ENCODE measurements at places on chromosomes 1 and 21. TPM values are rescaled to one million over a fixed set of nuclear protein-coding genes. Genes with fewer than 3 reads are reported as not detected.

KCNH1 gene
- total RNA-seq = not detected

SLC44A5 gene
- total RNA-seq = not detected

VSIG8 gene
- not detected for total RNA-seq

CHODL gene
- total RNA-seq = not detected

RPE65 gene
- not detected for total RNA-seq

TSPEAR gene
- total RNA-seq = not detected

AMY1C gene
- total RNA-seq = not detected

PERM1 gene
- total RNA-seq = not detected

Measured in activated T-helper 2 cell treated with anti-CD3 and anti-CD28 coated beads, Interferon-gamma antibody, Interleukin-2, Interleukin-4, amounts not matched to agents 10 μg/mL and 5 μg/mL and 100 μg/mL, durations not matched to agents 14 hours and 24 hours and 36 hours (primary cell).